ENCODE measurements at places on chromosomes 12 and 14. TPM values are rescaled to one million over a fixed set of nuclear protein-coding genes. Genes with fewer than 3 reads are reported as not detected.

Gene MIP
- total RNA-seq: not detected

Gene GPR65
- 0.42 TPM for total RNA-seq

Gene TCL1A
- total RNA-seq: not detected

Gene REP15
- total RNA-seq: 7.5 TPM

Gene RNASE1
- total RNA-seq: 283 TPM
